ENCODE measurements at places on chromosomes 12 and 14. TPM values are rescaled to one million over a fixed set of nuclear protein-coding genes. Genes with fewer than 3 reads are reported as not detected.

DNA sequence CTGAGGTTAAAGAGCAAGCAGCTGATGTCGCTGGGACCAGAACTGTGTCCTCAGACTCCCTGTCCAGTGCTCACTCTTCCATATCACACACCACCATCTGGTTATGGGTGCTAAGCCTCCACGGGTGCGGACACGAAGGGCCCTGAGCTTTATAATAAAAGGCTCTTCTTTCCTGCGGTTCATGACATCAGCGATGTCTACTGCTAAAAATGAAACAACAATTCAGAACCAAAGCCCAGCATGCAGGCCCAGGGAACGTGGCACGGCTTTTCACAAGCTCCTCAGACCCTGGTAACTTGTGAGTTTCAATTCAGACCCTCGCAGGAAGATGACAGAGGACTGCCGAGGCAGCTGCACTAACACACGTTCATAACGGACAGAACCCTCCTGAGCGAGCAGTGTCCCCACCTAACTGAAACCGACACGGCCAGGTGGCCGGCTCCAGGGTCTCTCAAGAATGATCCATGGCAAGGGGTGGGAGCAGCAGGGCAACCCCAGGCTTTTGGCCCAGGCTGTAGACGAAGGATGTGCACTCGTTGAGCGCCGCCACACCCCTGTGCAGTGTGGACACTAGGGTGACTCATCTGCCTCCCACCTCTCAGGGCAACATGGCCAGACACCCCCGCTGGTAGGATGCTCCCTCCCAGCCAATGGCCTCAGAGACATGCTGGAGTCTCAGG is 180.3 kb downstream of the CALM1 start:
- no peaks in the 10 kb centered on the region for H3K27me3 ChIP-seq
- no peak overlapping the region for H3K27ac ChIP-seq
- H3K4me3 ChIP-seq, result no peak overlapping the region
- peaks cover 6% of the 10 kb centered on the region for H3K36me3 ChIP-seq
- peaks cover 24% of the 10 kb centered on the region for H3K4me1 ChIP-seq

- DNase-seq, result no peak
- H3K4me3 ChIP-seq, result peak overlapping the region; percentile 93
- H3K36me3 ChIP-seq, result peaks cover 2% of the 10 kb centered on the region
- H3K27me3 ChIP-seq, result peaks cover 41% of the 10 kb centered on the region
- H3K4me1 ChIP-seq, result peaks cover 39% of the 10 kb centered on the region
Observed at GRCh38 chr14:21026274-21026987, 1.6 kb upstream of the NDRG2 start.

DNA sequence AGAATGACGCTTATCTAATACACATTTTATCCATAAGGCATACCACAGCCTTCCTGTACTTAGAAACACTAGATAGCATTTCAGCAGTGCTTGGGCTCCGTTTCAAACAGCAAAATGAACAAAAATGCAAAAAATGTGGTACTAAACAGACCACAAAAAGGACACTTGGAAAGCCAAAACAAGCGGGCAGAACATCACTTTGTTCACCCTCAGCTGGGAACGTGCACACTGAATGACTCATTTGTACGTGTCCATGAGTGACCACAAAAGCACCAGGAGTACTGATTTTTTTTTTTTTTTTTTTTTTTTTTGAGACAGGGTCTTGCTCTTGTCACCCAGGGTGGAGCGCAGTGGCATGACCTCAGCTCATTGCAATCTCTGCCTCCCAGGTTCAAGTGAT is 8.9 kb upstream of the FOXN3 start:
- H3K36me3 ChIP-seq, result peaks cover 3% of the 10 kb centered on the region
- no peaks in the 10 kb centered on the region for H3K27me3 ChIP-seq
- H3K4me1 ChIP-seq, result peaks cover 71% of the 10 kb centered on the region

DNA sequence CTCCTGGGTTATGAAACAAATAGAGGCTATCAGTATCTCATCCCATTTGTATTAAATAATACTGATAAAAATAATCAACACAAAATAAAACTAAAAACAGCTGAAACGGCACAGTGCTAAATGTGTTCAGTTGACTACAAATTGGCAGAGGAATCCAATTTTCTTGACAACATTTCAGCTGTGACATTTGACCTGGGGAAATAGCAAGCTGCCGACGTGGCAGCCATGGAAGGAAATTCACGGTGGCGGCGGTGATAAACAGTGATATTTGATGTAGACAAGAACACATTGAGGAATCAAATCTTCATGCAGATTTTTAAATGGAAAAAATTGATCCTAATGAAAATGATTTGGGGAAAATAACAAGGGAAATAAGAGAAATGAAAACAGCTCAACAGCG is 159.1 kb upstream of the RTL1 start:
- H3K4me1 ChIP-seq, result no peaks in the 10 kb centered on the region
- H3K27ac ChIP-seq, result 0 out of 2 replicates have a peak overlapping the region, but pooled peaks have one; percentile 7
- no peak for DNase-seq
- H3K27me3 ChIP-seq, result no peaks in the 10 kb centered on the region
- H3K36me3 ChIP-seq, result peaks cover 50% of the 10 kb centered on the region

DNA sequence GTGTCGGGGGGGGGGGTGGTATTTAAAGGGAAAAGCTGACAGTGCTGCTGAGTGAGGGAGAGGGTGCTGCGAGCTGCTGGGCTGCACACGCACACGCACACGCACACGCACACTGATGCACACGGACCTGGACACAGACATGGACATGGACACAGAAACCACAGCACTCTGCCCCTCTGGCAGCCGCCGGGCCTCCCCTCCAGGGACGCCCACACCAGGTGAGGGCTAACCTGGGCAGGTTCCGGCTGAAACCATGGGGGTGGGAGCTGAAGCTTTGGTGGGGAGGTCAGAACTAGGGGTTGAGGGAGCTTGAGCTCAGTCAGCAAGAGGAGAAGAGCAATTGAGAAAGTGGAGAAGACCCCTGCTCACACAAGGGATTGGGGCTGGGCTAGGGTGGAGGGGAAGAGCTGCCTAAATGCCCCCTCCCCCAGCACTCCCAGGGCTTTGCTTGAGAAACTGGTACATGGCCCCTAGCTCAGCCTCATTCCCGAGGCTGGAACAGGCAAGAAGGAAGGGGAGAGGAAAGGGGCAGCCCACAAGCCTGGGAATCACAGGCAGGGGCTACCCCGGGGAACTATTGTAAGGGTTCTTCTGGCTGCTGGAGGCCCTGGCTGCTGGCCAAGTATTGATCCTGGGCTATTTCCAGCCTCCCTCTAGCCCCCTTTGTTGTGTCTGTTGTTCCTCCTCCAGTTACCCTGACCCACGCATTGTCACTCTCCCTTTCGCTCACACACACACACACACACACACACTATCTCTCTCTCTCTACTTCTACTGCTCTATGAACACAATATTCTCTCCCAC is at the start of gene REM2:
Gene REM2, plus strand, starts transcription at position 50 of the 804 bp plus-strand sequence. Its CDS starts 66 bp downstream, at position 116.
- H3K4me3 ChIP-seq, result peak within 1 kb of the TSS; percentile 75
- H3K27me3 ChIP-seq, result peaks cover 23% of the 10 kb centered on the region
- no peak for DNase-seq
- H3K4me1 ChIP-seq, result peaks cover 45% of the 10 kb centered on the region
- H3K27ac ChIP-seq, result peak within 1 kb of the TSS; percentile 93

DNA sequence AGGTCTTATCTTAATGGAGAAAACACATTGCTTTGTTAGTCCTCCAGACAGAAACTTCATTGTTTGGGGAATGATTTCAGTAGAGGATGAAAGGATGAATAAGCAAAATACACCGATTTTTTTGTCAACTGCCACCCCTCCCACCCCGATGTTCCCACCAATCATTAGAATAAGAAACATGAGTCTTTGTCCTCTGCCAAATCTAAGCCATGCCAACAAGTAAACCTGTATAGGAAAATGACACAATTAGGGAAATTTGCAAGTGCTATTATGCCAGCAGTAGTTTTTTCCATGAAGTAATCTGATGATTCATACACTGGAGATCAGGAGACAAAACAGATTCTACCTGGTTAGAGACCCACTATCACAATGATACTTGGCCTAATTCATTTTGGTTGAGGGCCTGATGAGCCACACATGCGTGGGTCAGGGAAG is 35.9 kb downstream of the FLRT2 start:
- H3K36me3 ChIP-seq, result no peaks in the 10 kb centered on the region
- peaks cover 30% of the 10 kb centered on the region for H3K4me1 ChIP-seq
- H3K27ac ChIP-seq, result no peak overlapping the region
- DNase-seq, result no peak
- H3K4me3 ChIP-seq, result no peak overlapping the region

GRCh38 chr12:54142114-54142475 is 46.7 kb downstream of the SMUG1 start:
- no peak for DNase-seq
- peaks cover 11% of the 10 kb centered on the region for H3K4me1 ChIP-seq
- H3K27me3 ChIP-seq, result peaks cover 89% of the 10 kb centered on the region
- H3K27ac ChIP-seq, result no peak overlapping the region

- H3K27me3 ChIP-seq, result no peaks in the 10 kb centered on the region
- no peak overlapping the region for H3K4me3 ChIP-seq
- H3K27ac ChIP-seq, result peak overlapping the region; percentile 44
- DNase-seq, result no peak
- H3K36me3 ChIP-seq, result no peaks in the 10 kb centered on the region
Observed at GRCh38 chr14:63431466-63431865, 111.7 kb downstream of the PPP2R5E start.

- no peaks in the 10 kb centered on the region for H3K27me3 ChIP-seq
- H3K4me1 ChIP-seq, result peaks cover 9% of the 10 kb centered on the region
- H3K4me3 ChIP-seq, result no peak overlapping the region
- no peaks in the 10 kb centered on the region for H3K36me3 ChIP-seq
- H3K27ac ChIP-seq, result no peak overlapping the region
- DNase-seq, result no peak
Observed at GRCh38 chr14:35991356-35991755, 165.2 kb downstream of the BRMS1L start.

GRCh38 chr14:59292028-59292427 is 103.6 kb downstream of the DAAM1 start:
- no peaks in the 10 kb centered on the region for H3K36me3 ChIP-seq
- no peak overlapping the region for H3K27ac ChIP-seq
- peaks cover 5% of the 10 kb centered on the region for H3K4me1 ChIP-seq
- DNase-seq, result no peak
- H3K4me3 ChIP-seq, result no peak overlapping the region

- peaks cover 25% of the 10 kb centered on the region for H3K36me3 ChIP-seq
- no peak overlapping the region for H3K27ac ChIP-seq
- H3K4me1 ChIP-seq, result 0 out of 2 replicates have a peak, but pooled peaks cover 5% of the 10 kb centered on the region
- no peaks in the 10 kb centered on the region for H3K27me3 ChIP-seq
- no peak for DNase-seq
- no peak overlapping the region for H3K4me3 ChIP-seq
Observed at GRCh38 chr14:58376791-58377190, 18.9 kb upstream of the TOMM20L start.

DNA sequence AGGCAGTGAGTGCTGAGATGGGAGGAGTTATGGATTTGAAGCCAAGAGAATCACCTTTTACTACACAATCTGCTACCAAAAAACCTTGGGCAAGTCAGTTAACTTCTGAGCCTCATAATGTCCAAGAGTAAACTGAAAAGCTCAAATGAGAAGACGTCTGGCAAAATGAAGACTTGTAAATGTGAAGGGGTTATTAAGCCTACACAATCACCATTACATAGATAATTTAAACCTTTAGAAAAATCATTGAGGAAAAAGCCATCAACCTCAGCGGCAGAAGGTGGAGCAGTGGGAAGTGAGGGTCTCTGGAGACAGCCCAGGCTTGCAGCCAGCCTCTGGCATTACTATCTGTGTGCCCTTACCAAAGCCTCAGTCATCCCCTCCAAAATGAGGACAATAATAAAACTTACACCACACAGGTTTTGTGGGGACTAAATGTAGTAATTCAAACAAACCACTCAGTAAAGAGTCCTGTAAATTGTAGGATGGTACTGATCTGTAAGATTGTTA is 50.5 kb upstream of the CCDC175 start:
- H3K36me3 ChIP-seq, result no peaks in the 10 kb centered on the region
- H3K4me1 ChIP-seq, result peaks cover 17% of the 10 kb centered on the region
- peaks cover 27% of the 10 kb centered on the region for H3K27me3 ChIP-seq
- DNase-seq, result no peak
- no peak overlapping the region for H3K4me3 ChIP-seq

- no peak for DNase-seq
- peaks cover 2% of the 10 kb centered on the region for H3K36me3 ChIP-seq
- H3K4me1 ChIP-seq, result peaks cover 53% of the 10 kb centered on the region
- peak overlapping the region; percentile 2 for H3K27ac ChIP-seq
- no peak overlapping the region for H3K4me3 ChIP-seq
- no peaks in the 10 kb centered on the region for H3K27me3 ChIP-seq
Observed at GRCh38 chr12:67276421-67276820, 7.3 kb downstream of the CAND1 start.

GRCh38 chr12:72134246-72135020 is 137.7 kb upstream of the TRHDE start:
- no peak for DNase-seq
- no peaks in the 10 kb centered on the region for H3K36me3 ChIP-seq
- no peak overlapping the region for H3K27ac ChIP-seq
- H3K27me3 ChIP-seq, result no peaks in the 10 kb centered on the region
- peaks cover 39% of the 10 kb centered on the region for H3K4me1 ChIP-seq

DNA sequence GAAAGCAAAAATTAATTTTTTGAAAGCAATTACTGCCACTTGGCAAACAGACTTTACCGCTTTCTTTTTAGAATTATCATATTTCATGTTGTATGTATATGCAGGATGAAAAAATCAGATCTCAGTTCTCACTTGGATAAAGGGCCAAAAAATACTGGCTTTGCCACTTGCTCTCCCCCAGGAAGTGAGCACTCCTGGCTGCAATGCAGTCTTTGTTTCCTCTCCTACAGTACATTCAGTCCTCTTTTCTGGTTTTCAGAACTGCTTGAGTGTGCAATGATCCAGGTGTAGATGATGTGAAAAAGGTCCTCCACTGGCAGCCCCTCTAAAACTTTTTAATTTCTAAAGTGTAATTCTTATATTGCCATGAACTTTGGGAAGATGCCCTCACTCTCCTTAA is 183.4 kb downstream of the SLC25A21 start:
- H3K36me3 ChIP-seq, result no peaks in the 10 kb centered on the region
- H3K4me3 ChIP-seq, result no peak overlapping the region
- DNase-seq, result no peak
- H3K27me3 ChIP-seq, result no peaks in the 10 kb centered on the region
- H3K27ac ChIP-seq, result no peak overlapping the region
- H3K4me1 ChIP-seq, result 0 out of 2 replicates have a peak, but pooled peaks cover 5% of the 10 kb centered on the region

DNA sequence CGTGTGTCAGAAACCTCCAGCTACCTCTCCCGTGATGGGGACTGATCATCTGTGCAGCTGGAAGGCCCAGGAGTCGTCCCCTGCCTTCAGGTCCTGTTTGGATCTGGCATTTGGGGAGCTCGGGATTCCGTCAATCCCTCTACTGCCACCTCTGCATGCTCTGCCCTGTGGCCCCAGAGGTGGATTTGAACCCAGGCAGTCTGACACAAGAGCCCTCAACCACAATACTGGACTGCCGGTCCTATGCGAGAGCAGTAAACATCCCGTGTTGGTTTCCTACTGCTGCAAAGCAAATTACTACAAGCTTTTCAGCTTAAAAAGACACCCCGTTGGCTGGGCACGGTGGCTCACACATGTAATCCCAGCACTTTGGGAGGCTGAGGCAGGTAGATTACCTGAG is 121.9 kb upstream of the FKBP4 start:
- no peaks in the 10 kb centered on the region for H3K4me1 ChIP-seq
- H3K27ac ChIP-seq, result no peak overlapping the region
- DNase-seq, result no peak

The TMEM63C gene
- 8.8 TPM for total RNA-seq

The GCH1 gene
- total RNA-seq, result 9.2 TPM

The VEZT gene
- 51.5 TPM for total RNA-seq

The OTUB2 gene
- total RNA-seq, result 3.5 TPM

The SSPN gene
- 2.5 TPM for total RNA-seq

The DHH gene
- total RNA-seq, result not detected

The SIX1 gene
- total RNA-seq, result 0.59 TPM

The ERP27 gene
- total RNA-seq, result not detected

The KLRC1 gene
- total RNA-seq, result not detected

The KRT74 gene
- not detected for total RNA-seq

The ARPC3 gene
- total RNA-seq, result 163 TPM

The DCN gene
- total RNA-seq, result 2.0 TPM

The HPD gene
- total RNA-seq, result 0.48 TPM

The PLEKHG7 gene
- total RNA-seq, result not detected

The AKAP6 gene
- 0.63 TPM for total RNA-seq

Data from WTC11 (cell line).